ENCODE measurements at places on chromosomes 2 and 18.

DNA sequence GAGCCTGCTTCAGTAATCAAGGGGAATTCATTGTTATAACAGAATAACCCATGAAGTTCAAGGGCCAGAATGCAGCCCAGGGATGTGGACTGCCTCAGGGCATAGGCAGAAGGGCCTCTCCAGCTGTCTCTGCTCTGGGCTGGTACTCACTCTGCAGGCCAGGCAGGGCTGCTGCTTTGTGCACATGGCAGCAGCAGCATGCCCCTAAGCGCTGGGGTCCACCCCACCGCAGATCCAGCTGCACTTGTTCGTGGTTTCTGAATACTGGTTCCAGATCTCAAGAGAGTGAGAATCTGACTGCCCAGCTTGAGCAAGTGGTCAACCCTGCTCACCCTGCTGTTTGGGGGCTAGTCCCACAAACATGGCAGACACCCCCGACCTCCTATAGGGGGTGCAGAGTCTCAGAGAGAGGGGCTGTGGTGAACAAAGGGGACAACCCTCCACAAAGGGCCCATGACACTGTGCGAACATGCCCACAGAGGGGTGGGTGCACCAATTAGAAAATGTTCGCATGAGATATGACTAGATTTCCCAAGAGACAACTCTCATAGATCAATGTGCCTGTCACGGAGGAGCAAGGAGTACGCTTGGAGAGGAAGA, 87.3 kb downstream of the ACTR3 start:
- DNase-seq = peak; percentile 39

GRCh38 chr2:213167271-213167930, 16.0 kb upstream of the IKZF2 start:
- DNase-seq = no peak

GRCh38 chr2:33488178-33488690, 11.8 kb downstream of the RASGRP3 start:
- no peak for DNase-seq

DNA sequence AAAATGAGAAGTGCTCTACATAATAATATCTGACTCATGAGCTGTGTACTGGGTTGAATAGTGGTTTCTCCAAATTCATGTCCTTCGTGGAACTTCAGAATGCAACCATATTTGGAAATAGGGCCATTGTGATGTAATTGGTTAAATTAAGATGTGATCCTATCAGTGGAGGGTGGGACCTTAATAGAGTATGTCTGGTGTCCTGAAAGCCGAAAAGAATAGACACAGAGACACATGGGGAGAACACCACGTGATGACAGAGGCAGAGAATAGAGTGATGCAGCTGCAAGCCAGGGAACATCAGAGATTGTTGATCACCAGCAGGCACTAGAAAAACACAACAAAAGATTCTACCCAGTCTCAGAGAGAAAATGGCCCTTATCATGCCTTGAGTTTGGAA, 310.1 kb downstream of the EXOC6B start:
- no peak for DNase-seq

- peak; percentile 42 for DNase-seq
Observed at GRCh38 chr2:41853427-41854191, 194.2 kb upstream of the PKDCC start.

DNA sequence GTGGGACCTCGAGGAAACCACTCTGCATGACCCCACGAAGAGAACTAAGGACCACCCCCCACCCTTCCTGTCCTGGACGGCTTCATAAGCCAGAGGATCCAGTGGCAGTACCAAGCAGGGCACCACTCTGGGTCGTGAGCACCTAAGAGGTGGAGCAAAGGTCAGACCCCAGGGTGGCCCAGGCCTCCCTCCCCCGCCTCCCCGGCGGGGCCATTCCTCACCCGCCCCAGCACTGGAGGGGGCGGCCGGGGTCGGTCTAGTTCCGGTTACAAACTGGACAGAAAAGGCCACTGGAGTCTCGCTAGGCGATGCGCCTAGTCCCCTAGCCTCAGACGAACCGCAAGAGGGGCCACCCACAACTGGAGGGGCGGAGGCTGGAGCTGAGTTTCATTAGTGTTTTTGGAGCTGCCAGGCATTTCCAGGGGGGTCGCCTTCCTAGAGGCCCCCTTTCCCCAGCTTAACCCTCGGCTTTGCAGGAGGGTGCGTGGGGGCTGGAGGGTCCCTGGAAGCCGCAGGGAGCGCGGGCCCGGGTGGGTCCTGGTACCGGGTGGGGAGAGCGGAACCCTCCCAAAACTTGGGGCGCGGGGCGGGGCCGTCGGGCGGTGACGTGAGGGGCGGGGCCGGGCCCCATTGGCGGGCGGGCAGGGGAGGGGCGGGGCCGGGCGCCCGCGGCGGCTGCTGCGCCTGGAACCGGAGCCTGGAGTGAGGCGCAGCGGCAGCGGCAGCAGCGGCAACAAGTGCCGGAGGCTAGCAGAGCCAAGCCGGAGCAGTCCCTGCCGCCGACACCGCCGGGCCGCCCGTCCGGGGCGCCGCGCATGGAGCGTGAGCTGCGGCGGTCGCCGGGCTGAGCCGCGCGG, at the start of gene B3GNT2:
B3GNT2 (plus strand) TSS at position 695 of the 857 bp plus-strand sequence. CDS start 26,106 bp downstream, outside the sequence.
- DNase-seq = peak; percentile 83

GRCh38 chr2:24365051-24365450, 4.7 kb upstream of the ITSN2 start:
- peak; percentile 86 for DNase-seq

- no peak for DNase-seq
Observed at GRCh38 chr18:36692921-36693332, 135.9 kb downstream of the TPGS2 start.
